ENCODE measurements at places on chromosomes 2 and 18.

- DNase-seq = no peak
Measured at GRCh38 chr18:32301976-32302743, 112.3 kb downstream of the MEP1B start.

- DNase-seq = no peak
Measured at GRCh38 chr2:172970660-172971059, 105.0 kb upstream of the MAP3K20 start.

- no peak for DNase-seq
Measured at GRCh38 chr2:17148407-17149145, 369.7 kb downstream of the RAD51AP2 start.

GRCh38 chr2:216572582-216573578 is 60.3 kb upstream of the IGFBP2 start:
- DNase-seq = no peak

- DNase-seq = no peak
Measured at GRCh38 chr2:134078354-134078753, 175.5 kb upstream of the MGAT5 start.

- no peak for DNase-seq
Measured at GRCh38 chr18:56196495-56197225, 441.7 kb downstream of the TXNL1 start.

GRCh38 chr2:131349021-131349420 is 14.9 kb downstream of the RAB6D start:
- DNase-seq = no peak

DNA sequence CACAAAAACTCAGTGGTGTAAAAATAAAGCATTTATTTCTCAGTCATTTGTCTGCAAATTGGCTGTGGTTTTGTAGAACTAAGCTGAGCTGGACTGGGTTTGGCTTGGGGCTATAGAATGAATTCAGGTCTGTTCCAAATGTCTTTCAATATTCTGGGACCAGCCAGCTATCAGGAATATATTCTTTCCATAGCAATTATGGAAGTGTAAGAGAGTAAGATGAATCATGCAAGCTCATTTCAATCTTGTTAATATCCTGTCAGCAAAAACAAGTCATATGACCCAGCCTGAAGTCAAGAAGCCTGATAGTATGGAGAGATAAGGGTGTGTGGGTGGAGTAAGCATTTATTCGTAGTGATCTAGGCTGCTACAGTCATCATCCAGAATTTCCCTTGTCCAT is 481.0 kb upstream of the CDH2 start:
- no peak for DNase-seq

- no peak for DNase-seq
Measured at GRCh38 chr2:181471226-181471625, 14.0 kb downstream of the ITGA4 start.

DNA sequence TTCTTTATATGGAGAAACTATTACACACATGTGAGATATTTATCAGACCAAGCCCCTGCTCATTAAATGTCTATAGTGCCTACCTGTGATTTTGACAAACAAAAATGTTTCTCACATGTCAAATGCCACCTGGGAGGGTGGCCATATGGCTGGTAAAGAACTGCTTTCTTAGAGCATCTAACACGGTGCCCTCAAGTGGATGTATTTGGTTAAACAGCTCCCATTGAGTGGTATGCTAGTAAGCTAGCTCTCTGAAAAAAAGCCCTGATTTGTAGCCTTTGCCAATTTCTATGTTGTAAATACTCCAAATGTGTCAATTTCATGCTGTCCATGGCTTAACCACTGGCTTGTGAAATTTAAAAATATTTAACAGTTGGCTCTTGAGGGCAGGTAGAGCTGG is 94.6 kb downstream of the PMAIP1 start:
- DNase-seq = no peak

DNA sequence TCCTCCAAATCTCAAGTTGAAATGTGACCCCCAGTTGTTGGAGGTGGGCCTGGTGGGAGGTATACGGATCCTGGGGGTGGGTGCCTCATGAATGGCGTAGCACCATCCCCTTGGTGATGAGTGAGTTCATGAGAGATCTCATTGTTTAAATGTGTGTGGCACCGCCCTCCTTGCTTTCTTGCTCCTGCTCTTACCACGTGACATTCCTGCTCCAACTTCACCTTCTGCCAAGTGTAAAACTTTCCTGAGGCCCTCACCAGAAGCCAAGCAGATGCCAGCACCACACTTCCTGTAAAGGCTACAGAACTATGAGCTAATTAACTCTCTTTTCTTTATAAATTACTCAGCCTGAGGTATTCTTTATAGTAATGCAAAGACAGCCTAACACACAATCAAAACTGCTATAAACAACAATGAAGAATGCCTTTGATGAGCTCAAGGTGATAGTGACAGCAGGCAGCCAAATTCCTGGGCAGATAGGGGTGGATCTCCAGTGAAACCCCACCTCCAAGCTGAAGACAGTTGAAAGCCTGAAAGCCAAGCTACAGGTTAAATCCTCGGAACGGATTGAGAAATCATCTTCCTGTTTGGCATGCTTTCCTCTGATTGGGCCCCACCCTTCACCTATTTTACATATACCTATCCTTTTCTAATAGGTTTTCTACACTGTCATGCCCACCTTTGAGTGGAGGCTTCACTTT is 26.9 kb downstream of the MCEE start:
- no peak for DNase-seq

GRCh38 chr18:28136071-28136470 is 40.9 kb downstream of the CDH2 start:
- no peak for DNase-seq

DNA sequence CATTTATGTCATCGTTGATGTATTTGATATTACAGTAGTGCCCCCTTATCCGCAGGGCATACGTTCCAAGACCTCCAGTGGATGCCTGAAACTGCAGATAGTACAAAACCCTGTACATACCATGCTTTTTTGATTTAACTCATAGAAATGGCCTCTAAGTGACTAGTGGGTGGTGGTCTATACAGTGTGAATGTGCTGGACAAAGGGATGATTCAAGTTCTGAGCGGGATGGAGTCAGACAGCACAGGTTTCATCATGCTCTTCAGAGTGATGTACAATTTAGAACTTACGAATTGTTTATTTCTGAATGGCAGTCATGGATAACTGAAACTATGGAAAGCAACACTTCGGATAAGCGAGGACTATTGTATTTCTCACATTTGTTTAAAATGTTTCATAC is 473.1 kb upstream of the FANCL start:
- DNase-seq = no peak

DNA sequence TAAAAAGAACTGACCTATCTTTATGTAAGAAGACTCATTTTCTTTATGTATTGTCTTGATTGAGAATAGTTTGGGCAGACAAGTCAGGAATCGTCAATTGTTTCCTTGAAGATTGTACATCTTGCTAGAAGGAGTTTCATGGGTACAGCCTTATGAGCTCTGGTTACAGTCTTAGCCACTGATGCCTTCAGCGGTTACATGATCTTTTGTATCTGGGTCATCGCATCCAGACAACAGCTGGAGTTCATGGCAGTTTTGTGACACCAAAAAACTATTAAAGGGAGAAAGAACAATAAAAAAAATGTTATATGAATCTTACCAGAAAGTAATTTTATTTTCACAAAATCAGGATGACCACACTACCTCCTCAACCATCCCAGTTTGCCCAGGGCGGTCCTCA is 520.5 kb upstream of the CDH7 start:
- no peak for DNase-seq

GRCh38 chr2:64972426-64972825 is 16.8 kb upstream of the SLC1A4 start:
- no peak for DNase-seq

- DNase-seq = no peak
Measured at GRCh38 chr2:70931376-70932000, 4.2 kb upstream of the ATP6V1B1 start.

- DNase-seq = no peak
Measured at GRCh38 chr2:207223051-207223450, 57.3 kb upstream of the KLF7 start.

DNA sequence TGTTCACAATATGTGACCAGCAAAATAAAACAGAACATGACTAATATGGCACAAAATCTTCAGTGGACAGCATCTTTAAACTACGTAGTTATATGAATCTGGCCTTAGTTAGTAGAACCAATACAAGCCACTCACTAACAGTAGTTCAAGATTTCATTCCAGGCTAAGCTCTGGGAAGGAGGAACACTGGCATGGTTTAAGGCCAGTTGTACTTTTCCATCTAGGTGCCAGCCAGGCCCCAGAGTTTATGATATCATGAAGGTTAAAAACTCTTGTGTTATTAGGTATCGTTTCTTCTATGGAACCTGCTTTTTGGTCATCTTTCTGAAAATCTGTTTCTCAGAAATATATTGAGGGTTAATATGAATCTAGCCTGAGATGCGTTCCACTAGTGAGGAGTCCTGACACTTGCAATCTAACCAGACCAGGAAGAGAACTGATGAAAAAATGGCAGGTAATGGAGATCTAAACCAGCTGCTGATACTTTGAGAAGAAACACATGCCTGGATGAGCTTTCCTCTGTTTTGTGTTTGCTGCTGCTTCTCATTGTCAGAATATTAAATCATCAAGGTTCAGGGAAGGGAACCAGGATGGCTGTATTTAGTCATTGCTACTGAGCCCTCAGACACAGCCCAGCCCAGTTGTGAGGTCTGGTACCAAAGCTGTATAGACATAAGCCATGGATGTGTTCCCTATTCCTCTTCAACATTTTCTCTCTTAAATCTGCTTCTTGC is 182.8 kb upstream of the SETBP1 start:
- DNase-seq = no peak

- DNase-seq = no peak
Measured at GRCh38 chr2:586641-587076, 90.5 kb downstream of the TMEM18 start.

GRCh38 chr2:74036450-74037195 is 51.9 kb downstream of the TET3 start:
- no peak for DNase-seq

Measured in epithelial cell of proximal tubule (primary cell).